ENCODE measurements at places on chromosomes 3 and 15.

DNA sequence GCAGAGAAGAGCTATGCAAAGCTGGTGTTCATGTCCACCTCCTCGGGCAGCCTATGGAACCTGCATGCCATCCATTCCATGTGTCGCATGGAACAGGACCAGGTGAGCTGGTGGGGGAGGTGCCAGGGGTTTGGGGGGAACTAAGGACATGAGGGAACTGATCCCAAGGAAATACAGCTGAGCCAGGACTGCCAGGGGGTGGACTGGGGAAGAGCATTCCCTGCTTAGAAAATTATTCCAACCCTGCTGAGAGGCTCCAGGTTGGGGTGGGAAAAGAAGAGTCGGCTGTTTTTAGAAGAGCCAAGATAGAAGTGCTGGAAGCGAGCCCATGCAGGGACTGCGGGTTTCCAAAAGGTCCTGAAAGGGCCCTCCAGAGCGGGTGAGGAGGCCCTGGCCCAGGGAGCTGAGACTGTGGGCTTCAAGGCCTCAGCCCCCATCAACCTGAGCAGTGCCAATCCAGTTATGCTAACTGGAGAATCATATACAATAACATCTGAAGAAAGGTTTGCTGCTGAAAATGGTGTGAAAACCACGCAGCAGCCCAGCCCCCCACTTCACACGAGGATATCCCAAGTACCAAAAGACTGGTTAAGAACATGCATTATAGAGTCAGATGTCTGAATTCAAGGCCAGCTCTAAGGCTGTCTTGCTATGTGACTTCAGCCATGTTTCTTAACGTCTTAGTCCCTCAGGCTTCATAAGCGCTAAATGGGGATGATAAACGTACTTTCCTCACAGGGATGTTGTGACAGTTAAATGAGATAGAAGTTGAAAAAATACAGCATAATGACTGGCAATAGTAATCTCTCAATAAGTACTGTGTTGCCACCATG is 7.8 kb downstream of the DISP2 start:
- DNase-seq = no peak

DNA sequence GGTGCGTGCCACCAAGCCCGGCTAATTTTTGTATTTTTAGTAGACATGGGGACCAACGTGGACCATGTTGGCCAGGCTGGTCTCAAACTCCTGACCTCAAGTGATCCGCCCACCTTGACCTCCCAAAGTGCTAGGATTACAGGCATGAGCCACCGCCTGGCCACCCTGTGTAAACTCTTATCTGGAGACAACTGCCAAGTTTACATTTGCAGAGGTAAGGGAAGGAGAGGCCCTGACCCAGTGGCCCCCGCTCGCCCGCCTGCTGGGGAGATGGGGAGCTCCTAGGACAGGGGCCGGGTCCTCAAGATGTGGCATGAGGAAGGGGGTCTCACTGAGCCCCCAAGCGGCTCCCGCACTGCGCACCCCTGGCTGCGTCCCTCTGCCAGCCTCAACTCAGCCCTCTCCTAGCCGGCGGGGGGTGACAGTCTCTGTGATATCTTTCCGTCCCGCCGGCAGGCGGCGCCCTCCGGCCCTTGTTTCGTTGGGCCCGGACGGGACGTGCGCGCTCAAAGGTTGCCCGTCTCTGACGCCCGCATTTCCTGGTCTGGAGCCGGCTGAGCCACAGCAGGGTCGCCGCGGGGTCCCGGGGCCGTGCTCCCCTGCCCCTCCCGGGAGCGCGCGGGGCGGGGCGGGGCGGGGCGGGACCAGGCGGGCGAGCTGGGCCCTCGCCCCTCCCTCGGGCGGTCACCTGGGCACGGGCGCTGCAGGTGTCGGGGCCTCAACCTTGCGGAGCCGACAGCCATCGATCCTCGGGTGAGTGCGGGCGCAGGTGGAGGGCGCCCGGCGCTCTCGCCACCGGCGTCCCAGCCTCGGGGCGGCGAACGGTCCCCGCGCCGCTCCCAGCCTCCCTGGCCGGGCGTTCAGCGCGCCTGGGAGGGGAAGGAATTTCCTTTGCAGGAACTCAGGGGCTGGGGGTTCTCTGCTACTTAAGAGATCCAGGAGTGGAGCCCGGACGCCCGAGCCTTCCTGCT is at the start of gene GPR160:
GPR160 (plus strand) TSS at position 533 of the 971 bp plus-strand sequence. CDS start 45,978 bp downstream, outside the sequence.
- peak; percentile 31 for DNase-seq

GRCh38 chr3:140386357-140387100 is 291.3 kb upstream of the TRIM42 start:
- DNase-seq = no peak

DNA sequence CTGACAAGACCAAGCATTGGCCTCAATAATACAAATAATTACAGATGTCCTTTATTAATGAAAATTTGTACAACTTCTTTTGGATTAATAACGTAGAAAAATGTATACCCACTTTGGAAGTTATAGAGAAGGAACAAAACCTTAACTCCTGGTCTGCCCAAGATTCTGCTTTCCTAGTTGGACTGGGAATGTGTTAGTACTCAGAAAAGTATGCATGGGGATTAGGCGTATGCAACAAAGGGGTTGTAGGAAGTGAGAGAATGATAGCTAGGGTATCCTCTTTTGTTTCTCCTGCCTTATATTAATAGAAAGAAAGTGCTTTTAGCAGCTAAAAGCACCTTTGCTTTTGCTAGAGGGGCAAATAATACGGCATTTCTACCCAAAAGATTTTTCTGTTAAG is 116.2 kb upstream of the LRRFIP2 start:
- DNase-seq = no peak

GRCh38 chr3:172518929-172519640 is 4.1 kb downstream of the TNFSF10 start:
- no peak for DNase-seq

GRCh38 chr15:100001405-100001804 is 268.2 kb upstream of the LYSMD4 start:
- DNase-seq = no peak

DNA sequence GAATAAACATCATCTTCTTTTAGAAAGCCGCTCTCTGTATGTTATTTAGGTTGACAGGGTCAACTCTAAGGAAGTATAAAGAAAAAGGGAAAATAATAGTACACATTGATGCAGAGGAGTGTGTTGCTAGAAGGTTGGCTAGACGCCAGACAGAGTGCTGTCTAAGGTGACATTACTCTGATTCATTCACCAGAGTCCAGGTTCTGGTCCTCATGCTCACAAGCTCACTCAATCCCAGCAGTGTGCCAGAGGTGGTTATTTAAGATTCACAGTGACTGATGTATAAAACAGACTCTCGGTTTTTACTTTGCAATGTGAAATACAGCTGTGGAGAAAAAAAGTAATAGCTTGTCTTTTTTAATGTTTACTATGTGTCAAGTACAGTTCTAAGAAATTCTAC is 1.7 kb downstream of the CFAP44 start:
- DNase-seq = no peak

GRCh38 chr15:64985366-64986033 is 4.2 kb downstream of the SPG21 start:
- DNase-seq = no peak

- no peak for DNase-seq
Measured at GRCh38 chr3:30289324-30289723, 317.1 kb upstream of the TGFBR2 start.

DNA sequence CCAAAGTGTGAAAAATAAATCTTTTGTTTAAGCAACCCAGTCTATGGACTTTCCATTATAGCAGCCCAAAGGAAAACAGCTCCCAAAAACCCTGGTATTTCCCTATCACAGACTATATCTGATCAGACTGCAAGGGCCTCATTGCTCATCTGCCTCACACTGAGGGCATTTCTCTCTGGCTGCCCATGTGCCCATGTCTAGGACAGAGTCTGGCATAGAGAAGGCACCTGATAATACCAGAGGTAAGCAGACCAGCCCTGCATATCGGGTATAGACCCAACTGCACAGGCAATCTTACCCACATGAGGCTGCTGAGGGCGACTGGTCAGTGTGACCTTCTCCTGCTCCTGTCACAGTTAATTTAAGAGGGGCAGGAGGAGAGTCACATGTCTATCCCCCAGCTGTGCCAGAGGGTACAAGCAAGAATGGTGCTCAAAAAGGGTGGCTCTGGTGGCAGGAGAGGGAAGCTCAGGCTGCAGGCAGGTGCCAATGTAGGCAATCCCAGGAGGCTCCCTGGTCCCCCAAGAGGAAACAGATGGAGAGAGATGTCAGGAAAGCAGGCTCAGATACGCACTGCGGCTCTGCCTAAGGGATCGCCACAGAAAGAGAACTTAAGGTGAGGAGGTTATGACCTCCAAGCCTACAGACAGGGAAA is 3.1 kb downstream of the CSRNP1 start:
- DNase-seq = no peak

DNA sequence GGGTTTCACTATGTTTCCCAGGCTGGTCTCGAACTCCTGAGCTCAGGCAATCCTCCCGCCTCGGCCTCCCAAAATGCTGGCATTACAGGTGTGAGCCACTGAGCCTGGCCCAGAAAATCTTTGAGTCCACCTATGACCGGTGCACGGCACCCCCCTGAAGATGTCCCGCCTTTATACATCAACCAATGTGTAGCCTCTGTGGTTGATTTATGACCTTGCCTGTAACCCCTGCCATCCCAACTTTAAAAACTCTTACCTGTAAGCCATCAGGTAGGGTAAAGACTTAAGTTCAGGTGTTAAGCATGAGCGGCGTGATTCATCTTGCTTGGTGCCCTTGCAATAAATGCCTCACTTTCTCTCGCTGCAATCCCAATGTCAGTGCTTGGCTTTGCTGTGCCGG is 14.5 kb upstream of the CTSH start:
- no peak for DNase-seq

DNA sequence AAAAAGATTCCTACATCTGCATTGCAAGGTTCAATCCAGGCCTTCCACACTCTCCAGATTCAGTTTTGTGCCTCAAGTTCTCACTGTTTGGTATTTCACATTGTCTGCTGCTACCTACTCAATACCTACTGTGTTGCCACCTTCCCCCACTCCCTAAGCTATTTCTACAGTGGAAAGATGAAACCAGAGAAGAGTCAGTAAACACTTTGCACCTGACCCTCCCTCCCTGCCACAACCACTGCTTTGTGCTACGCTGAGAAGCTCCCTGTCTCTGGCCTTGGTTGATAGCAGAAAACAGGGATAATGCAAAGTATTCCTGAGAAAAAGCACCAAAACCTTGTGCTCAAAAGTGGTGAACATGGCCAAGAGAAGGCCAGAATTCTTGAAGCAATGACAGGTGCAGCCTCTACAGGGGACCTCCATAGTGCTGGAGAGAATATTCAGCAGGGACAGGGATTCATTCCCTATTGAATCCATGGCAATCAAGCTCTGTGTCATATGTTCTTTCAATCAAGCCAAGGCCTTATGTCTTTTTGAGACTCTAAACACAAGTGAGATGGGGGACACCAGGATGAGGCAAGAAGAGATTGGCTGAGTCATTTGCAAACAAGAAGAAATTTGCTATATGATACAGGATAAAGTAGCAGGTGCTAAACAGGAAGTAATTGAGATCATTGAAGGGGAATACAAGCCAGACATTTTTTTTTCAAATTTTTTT is 83.5 kb upstream of the LIPC start:
- DNase-seq = no peak

GRCh38 chr15:69916169-69916785 is 181.4 kb downstream of the TLE3 start:
- no peak for DNase-seq

GRCh38 chr3:171346019-171346418 is 114.2 kb downstream of the TNIK start:
- DNase-seq = no peak

Measured in brain microvascular endothelial cell (primary cell).